ENCODE measurements at places on chromosomes 16 and 17. TPM values are rescaled to one million over a fixed set of nuclear protein-coding genes. Genes with fewer than 3 reads are reported as not detected.

GRCh38 chr16:10756574-10756973 lies 12.9 kb downstream of the NUBP1 start:
- no peak for DNase-seq

- no peak for DNase-seq
Observed at GRCh38 chr17:58614859-58615459, 76.9 kb downstream of the TEX14 start.

GRCh38 chr17:75525806-75526554 lies 483 bp downstream of the LLGL2 start:
- no peak for DNase-seq

DNA sequence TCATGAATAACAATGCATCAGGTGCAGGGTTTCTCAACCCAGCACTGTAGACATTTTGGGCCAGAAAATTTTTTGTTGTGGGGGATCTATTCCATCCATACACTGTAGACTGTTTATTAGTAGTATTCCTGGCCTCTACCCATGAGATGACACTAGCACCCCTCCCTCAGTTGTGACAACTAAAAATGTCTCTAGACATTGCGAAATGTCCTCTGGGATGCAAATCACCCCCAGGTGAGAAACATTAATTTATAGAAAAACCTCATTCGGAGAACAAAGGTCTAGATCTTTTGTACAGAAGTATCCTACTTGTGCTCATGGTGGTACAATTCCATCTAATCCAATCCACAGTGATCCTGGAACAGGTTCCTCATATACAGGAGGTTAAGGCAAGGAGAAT lies 4.3 kb downstream of the ADAT1 start:
- DNase-seq: no peak

DNA sequence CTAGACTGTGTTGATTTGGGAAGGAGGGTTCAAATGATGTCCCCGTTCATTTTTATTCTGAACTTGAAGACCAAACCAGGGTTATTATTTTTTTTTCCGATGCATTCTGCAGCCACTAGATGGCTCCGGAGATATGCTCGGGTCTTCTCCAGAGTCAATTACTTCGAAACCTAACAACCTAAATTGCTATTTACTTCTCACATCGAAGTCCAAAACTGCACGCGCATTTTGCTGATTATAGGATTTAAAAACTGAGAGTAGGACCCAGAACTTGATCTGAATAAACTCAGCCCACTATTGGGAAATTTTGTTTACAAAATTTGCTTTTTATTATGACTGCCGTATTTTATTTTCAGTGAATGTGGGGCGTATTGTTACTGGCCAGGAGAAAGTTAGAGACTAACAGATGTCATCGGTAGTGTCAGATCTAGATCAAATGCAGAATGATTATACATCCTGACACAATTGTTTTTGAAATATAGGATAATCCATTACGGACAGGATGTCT lies 263.8 kb downstream of the HS3ST3A1 start:
- peak; percentile 78 for DNase-seq

GRCh38 chr16:27489906-27490305 lies 59.8 kb downstream of the GTF3C1 start:
- DNase-seq: no peak

Gene IL21R
- total RNA-seq: 10.8 TPM

- DNase-seq: no peak
Observed at GRCh38 chr17:4256952-4257351, 6.8 kb downstream of the ANKFY1 start.
